ENCODE measurements at places on chromosomes 5 and 9.

GRCh38 chr9:79700607-79701360 is 129.0 kb downstream of the TLE4 start:
- DNase-seq: no peak

GRCh38 chr5:151093476-151093889 is 12.6 kb upstream of the TNIP1 start:
- DNase-seq: no peak

DNA sequence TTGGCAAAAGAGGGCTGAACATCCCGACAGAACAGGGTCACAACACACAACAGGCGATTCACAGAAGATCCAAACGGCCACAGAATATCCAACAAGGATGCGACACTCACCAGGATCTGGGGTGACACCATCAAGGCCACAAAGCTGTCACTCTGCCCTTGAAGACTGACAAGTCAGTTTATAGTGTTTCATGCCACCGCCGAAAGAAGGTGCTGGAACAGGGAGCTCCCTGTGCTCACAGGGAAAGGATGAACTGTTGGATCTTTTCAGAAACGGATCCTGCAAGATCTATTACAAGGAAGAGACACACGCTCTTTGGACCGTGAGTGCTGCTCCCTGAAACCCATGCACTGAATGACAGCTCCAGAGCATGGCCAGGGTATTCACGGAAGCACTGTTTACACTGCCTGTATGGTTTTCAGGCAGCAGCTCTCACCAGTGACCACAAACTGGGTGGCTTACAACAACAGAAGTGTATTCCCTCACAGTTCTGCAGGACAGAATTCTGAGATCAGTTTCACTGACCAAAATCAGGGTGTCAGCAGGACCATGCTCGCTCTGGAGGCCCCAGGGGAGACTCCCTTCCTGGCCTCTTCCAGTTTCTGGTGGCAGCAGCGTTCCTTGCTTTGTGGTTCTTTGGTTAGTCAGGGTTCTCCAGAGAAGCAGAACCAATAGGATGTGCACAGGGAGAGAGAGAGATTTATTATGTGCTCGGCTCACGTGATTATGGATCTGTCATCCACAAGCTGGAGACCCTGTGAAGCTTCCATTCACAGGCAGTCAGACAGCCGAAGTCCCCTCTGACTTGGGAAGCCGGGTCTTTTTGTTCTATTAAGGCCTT is 52.8 kb downstream of the SEMA4D start:
- DNase-seq: no peak

GRCh38 chr5:59354811-59355210 is 538.7 kb downstream of the PDE4D start:
- DNase-seq: no peak

GRCh38 chr5:160618286-160618685 is 196.6 kb downstream of the PTTG1 start:
- no peak for DNase-seq

DNA sequence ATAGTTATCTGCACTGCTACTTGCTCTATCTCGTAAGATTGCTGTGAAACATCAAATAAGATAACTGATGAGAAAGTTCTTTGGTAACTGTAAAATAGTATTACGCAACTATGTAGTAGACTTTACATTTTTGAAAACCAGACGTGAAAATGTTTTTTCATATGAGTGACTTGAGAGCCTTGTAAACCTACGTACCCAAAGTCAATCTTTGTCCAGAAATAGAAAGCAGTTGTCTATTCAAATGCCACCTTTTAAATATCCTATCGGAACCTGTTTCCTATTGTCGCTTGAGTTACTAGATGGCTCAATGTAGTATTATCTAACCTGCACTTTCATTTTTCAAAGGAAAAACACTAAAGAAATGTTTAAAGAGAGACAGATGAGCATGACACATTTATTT is 1.6 kb downstream of the FNIP1 start:
- no peak for DNase-seq

DNA sequence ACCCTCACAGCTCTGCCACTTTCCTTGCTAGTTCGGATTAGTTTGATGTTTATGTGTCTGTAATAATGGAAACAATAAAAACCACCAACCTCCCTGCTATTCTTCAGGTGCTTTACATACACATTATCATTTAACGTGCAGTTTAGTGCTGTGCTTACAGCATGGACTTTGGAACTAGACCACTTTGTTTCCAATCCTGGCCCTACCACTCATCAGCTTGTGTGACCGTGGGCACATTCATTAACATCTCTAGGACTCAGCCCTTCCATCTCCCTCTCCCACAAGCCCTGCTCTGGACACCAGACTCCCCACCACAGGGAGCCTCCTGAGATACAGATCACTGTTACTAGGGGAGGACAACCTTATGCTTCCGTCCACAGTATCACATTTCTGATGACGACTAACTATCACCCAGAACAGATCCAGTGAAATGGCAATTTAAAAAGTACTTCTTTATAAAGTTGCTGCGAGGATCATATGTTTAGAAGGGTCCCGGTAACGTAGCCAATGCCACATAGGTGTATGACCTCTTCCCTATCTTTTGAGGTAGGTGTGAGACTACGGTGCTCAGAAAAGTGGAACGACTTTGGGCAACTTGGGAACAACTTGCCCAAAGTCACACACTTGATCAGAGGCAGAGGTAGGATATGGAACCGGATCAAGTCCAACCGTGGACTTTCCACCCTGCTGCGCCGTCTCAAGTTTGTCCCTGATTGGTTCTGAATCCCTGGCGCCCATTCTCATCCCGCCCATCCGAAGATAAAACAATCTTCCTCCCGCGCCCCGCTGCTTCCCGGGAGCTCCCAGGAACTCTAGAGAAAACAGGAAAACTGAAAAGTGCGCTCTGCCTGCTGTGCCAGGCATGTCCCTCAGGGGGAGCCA is 132.4 kb upstream of the NIPBL start:
- DNase-seq: no peak

DNA sequence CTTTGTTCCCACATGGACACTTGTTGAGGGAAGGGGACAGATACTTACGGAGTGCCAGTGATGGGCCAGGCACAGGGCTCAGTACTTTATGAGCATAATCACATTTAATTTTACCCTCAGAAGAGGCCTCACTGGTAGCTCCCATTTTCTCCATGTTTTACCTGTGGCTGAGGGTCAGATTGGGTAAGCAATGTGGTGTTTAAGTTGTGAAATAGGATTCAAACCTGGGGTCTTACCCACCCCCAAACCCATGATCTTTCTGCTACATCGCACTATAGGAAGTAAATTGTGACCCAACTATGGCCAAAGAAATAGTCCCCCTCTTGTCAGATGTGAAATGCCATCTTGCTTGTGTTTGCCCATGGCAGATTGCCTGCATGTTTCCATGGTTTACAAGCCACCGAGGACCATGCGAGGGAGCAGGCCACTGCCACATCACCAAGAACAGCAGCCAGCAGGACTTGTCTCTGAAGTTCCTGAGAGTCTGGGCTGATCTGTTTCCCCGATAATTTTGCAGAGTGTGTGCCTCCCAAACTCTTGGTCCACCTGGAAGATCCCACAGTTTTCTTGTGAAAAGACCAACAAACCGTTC is 95.4 kb downstream of the MACROH2A1 start:
- DNase-seq: no peak
